Posterior vena cava (tissue), 2 donors: ENCODE measurements at places on chromosomes 5 and 9. TPM values are rescaled to one million over a fixed set of nuclear protein-coding genes. Genes with fewer than 3 reads are reported as not detected.

DNA sequence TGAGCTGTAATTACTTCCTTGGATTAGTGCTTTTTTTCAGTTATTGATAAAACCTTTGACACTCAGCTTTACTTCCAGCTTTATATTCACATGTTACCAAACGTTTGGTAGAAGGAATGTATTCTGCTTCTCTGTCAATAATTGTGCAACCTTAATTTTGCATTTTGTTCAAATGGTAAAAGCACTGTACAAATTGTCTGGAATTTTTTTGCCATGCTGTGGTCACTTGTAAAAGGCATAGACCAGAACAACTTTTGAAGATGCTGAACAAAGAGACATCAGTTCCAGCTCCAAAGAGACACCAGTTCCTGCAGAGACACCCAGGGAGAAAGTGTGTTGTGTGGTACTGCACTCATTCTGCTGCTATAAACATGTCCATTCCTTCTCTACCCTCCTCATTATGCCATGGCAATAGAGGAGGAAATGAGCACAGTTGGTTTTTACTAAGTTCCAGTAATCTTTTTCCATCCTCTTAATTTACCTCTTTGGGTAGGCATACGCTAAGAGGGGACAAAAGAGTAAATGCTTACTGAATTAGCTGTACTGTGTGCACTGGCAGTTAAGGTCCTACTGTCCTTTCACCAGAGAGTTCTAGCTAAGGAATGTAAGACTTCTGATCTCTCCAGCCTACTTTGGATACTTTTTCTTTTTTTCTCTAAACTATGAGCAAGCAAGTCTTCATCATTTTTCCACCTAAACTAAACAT, 387.4 kb downstream of the FGF10 start:
- DNase-seq = no peak

The MEIKIN gene
- total RNA-seq = not detected

GRCh38 chr9:134670042-134670525, 28.5 kb downstream of the COL5A1 start:
- no peak for DNase-seq

- DNase-seq = no peak
Measured at GRCh38 chr5:145245354-145245753, 589.8 kb downstream of the PRELID2 start.

The HMHB1 gene
- total RNA-seq = not detected

- no peak for DNase-seq
Measured at GRCh38 chr5:181127907-181128626, 2.9 kb downstream of the OR2V1 start.

GRCh38 chr9:73595036-73595545, 443.4 kb downstream of the ANXA1 start:
- no peak for DNase-seq

DNA sequence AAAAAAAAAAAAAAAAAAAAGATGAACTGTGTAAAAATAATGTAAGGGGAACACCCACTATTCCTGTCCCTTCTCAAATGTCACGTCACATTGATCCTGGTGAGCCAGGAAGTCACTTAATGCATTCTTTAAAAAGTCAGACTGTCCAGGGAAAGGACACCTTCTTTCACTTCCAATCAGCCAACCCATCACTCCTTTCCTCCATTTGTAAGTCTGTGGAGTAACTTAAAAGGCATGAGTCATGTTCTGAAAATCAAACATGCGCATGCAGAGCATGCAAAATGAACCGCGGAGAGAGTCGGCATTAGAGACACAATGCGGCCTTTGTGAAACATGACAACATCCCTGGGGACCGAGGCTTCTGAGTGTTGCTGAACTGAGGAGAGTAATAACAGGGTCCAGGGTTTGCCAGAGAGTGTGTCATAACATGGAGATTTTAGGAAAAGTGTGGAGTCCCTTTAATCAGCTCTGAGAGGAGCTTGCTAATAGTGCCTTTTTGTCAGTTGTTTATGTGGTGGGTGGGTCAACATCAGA, 77.6 kb upstream of the SEMA6A start:
- no peak for DNase-seq

- no peak for DNase-seq
Measured at GRCh38 chr5:52893105-52893504, 96.0 kb upstream of the ITGA2 start.

GRCh38 chr9:126722922-126723806, 81.7 kb upstream of the ZBTB43 start:
- peak; percentile 85 for DNase-seq

DNA sequence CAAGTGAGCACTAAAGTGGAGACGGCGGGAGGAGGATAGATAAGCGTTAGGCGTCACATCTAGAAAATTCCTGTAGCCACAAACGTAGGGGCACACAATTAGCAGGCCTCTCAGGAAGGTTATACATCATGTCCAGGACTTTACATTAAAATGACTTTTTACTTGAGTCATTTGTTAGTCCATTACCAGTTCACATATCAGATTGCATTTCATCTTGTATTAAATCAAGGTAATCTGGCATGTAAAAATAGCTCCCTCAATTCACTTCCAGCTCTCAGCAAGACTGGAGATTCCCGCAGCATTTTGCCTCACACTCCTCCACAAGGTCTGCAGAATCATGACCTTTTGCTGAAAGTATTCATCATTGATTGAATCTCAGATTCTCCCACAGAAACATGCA, 118.8 kb downstream of the PRDM6 start:
- no peak for DNase-seq

- no peak for DNase-seq
Measured at GRCh38 chr5:138807182-138807581, 54.0 kb downstream of the CTNNA1 start.
